ENCODE measurements at places on chromosomes 2 and 18. TPM values are rescaled to one million over a fixed set of nuclear protein-coding genes. Genes with fewer than 3 reads are reported as not detected.

Gene MSTN
- not detected for polyA plus RNA-seq

Gene SERPINB4
- polyA plus RNA-seq, result not detected

DNA sequence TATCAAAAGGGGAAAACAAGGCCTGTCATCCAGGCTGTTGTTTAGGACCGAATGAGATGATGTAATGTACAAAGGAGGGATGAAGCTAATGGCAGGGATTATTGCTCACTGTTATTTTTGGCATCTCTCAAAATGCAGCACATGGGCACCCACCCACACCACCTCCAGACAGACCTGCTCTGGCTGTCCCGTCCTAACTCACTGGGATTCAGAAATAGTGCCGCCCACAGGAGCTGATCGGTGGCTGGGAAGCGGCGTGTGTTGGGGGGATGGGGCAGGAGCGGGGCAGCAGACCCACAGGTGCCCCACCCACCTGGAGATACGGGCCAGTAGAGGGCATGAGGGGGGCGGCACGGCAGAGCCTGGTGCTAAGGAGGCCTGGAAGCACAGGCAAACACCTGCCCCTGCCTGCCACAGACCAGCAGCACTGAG, 52.2 kb downstream of the CRACDL start:
- no peak for DNase-seq

DNA sequence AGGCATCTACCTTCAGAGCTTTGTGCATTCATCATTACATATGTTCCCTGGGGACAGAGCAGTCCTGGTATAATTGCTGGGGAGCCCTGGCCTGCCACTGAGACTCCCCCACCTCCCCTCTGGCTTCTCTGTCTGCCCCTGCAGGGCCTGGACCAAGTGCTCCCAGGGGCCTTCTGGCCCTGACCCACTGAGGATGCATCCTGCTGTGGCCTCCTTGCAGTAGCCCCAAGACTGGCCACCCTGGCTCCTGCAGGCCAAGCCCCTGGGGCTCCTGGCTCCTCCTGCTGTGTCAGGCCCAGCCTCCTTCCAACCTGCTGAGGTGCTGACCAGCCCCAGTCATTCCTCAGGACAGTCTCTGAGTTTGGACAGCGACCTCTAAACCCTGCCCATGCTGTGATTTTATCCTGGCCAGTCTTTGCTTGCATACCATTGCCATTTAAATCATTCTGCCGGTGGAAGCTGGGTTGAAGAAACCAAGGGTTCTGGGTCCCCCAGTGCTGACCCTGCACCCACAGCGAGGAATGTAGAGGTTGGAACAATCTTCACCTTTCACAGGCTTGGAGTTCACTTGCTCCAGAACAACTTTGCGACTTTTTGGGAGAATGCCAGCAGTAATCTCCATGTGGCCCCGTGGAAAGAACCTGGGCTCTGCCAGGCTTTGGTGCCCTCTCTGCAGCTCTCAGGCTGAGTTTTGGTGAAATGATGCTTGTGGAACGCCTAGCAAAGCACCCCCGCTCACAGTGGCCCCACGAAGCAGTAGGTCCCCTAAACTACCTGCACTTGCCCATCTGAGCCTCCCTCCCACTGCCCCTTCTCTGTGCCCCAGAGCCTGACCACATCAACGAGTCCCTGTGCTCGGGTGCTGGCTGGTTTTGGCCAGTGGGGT, 167.3 kb upstream of the GLI2 start:
- no peak for DNase-seq

GRCh38 chr2:62547854-62548253, 41.9 kb upstream of the TMEM17 start:
- DNase-seq, result no peak

DNA sequence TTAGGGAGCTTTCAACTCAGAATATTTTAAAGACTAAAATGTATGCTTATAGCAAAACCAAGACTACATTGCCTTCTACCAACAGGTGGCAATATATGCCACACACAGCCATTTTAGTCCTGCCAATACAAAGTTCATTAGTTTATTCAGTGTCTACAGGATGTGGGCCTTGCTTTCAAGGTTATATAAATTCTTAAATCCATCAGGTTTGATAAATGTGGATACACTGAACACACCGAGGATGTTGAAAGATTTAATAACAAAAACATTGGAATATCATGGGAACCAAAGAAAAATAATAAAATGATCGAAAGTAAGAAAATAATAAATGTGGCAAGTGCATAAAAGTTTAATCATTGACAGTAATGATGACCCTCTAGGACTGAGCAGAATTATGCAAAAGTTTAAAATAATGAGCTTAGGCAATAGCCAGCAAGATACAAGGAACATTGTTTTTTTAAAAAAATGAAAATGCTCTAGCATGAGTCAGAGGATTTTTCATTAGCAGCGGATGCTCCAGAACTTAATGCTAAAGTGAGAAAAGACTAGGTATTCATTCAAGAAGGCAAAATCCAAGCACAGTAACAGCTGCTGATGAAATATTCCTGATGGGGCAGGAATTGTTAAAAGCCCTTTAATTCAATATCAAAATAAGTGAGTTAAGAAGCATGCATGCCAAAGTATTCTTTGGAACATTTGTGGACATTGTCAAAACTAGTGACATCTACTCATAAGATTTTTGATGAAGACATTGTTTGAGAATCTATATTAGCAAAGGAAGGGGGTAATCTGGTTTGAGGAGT, 14.2 kb downstream of the SCN9A start:
- DNase-seq, result no peak

All from brain (organoid and tissue), 16 donors.